SJCRH30 (cell line): ENCODE measurements at places on chromosomes 11 and 22. TPM values are rescaled to one million over a fixed set of nuclear protein-coding genes. Genes with fewer than 3 reads are reported as not detected.

The KRTAP5-8 gene
- total RNA-seq = not detected in 2 replicates

The SLC22A6 gene
- total RNA-seq = not detected in 2 replicates

DNA sequence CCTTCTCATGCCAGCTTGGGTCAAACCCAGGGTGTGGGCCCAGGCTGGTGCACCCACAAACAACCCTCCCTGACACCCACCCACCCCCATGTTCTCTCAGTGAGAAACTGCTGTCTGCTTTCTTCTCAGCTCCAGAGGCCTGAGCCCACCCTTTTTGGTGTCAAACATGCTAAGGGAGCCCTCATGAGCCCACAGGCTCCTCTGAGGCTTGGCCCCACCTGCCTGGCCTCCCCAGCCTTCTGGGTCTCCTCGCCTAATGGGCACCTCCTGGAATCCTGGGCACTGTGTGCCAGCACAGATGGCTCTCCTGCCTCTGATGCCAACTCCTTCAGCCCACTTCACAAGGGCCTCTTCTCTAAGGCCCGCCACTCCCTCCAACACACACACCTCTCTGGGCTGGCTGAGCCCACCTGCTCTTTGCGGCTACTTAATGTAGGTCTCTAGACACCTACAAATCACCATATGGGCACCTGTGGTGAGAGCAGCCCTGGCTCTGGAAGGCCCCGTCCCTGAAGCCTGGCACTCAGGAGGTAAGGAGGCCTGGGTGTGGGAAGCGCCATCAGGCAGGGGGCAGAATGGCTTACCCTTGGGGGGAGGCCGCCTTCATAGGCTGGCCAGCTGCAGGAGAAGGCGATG lies 4.4 kb downstream of the NAGA start:
- DNase-seq = no peak

DNA sequence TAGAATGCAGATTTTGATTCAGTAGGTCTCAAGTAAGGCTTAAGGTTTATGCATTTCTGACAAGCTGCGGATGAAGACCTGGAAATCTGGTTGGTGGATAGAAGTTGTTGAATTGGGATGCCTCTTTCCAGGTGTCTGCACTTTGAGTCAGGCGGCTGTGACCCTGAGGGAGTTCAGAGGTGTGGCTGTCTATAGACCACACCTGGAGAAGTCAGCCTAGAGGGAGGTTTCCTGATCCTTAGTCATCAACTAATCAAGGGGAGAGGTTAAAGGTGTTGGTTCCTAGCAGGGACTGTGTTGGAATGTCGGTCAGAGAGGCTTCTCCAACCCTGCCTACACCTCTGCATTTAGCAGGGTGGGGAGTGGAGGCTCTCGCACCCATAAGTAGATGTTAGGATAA lies 8.0 kb downstream of the GLB1L2 start:
- no peak for DNase-seq
